Dorsolateral prefrontal cortex (tissue), 122 donors: ENCODE measurements at places on chromosomes 5 and 9. TPM values are rescaled to one million over a fixed set of nuclear protein-coding genes. Genes with fewer than 3 reads are reported as not detected.

GRCh38 chr9:98656511-98656910 lies 52.2 kb downstream of the GABBR2 start:
- no peak for DNase-seq

DNA sequence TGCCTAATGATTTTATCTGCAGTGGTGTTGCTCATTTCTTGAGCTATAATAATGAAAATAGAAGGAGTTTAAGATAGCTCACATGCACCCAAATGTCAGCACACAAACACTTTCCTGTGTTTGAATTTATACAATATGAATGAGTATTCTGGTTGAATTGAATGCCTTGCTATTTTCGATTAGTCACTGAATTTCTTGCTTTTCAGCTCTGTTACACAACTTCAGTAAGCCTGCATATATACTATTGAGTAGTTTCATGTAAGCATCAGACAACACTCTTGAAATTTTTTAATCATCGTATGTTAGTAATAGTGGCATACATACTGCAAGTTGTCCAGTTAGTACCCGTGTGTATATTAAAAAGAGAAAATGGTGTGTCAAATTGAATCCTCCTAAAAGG lies 281.5 kb upstream of the GRIA1 start:
- no peak for DNase-seq

GRCh38 chr5:74491586-74491985 lies 148.9 kb downstream of the ENC1 start:
- no peak for DNase-seq

GRCh38 chr5:56116599-56117141 lies 116.5 kb downstream of the ANKRD55 start:
- no peak for DNase-seq

DNA sequence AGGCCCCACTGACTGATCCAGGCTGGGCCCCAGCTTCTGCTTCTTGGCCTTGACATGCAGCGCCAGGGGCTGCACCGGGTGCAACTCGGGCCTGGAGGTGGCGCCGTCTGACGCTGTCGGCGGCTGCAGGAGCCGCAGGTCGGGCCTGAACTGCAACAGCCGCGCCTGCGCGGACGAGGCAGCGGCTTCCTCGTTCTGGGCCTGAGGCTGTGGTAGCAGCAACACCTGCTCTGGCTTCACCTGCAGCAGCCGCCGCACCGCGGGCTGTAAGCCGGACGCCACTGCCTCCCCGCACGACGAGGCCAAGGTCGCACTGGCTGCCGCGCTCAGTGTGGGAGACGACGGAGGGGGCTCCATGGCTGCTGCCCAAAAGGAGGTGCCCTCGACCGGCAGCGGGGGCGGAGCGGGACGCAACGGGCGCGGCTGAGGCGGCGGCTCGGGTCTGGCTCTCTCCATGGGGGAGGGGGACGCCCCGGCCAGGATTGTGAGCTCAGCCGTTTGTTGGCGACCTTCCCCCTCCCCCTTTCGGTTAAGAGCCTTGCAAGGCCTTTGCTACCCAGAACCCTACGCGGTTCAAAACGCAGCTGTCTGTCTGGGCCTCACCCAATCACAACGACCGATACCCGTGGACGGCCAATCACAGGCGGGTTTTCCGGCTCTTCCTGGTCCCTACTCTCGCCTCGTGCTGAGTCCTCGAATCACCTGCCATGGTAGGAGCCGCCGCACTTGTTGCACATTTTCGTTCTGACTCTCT lies 438 bp downstream of the SOX30 start:
- DNase-seq, result no peak

ALDH1A1 gene
- total RNA-seq, result 69.0 TPM

SHOC1 gene
- not detected for total RNA-seq

CTXN3 gene
- 11.2 TPM for total RNA-seq
